ENCODE measurements at places on chromosomes 11 and 22.

GRCh38 chr22:35071784-35072183 lies 5.8 kb downstream of the ISX start:
- DNase-seq, result no peak

GRCh38 chr11:78940500-78941225 lies 366.0 kb upstream of the NARS2 start:
- DNase-seq, result no peak

DNA sequence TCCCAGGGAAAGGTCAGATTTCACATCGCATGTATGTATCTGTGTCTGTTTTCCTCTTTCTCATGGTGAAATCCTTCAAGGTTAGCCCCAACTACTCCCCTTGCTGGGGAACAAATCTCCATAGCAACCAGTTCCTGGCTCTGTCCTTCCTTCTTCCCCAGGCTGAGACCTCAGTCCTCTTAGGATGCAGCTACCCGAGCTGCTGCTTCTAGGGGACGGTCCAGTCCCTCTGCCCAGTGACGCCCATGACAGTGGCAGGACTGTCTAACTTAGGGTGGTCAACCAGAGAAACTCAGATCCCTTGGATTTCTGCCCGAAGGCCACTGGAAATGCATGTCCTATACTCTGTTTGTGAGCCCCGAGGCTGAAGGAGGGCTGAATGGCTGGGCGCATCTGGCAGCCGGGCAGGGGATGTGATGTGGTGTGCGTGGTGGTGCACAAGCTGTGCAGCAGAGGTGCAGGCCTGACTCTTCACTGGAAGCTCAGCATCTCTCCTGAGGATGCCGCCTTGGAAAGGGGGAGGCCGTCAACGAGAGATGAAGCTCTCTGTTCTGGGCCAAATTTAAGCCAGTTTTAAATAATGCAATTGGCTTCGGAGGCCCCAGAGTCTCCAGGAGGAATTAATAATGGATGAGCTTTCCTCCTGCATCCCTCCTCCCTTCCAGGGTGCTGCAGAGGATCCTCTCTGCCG lies 118.7 kb upstream of the B3GAT1 start:
- DNase-seq, result no peak

DNA sequence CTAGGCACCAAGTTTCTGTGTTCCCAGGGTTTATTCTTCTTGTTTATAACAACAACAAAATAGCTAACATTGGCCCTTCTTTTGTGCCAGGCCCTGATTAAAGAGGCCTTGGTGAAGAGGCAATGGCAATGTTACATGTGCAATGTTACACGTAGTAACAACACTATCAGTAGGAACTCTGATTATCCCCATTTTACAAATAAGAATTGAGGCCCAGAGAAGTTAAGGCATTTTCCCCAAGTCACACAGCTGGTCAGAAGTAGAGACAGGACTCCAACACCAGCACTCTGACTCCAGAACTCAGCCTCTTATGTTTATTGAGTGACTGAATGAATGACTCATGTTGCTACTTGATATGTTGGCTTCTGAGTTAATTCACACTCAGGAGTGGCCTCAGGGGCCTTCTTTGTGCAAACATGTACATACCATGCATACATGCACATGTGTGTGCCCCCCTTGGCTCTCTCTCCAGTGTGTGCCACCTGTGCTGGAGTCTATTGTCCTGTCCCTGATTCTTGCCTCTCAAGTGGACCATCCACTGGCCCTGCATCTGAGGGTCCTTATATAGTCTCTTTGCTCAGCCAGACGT lies 98.4 kb downstream of the TP53I11 start:
- no peak for DNase-seq

DNA sequence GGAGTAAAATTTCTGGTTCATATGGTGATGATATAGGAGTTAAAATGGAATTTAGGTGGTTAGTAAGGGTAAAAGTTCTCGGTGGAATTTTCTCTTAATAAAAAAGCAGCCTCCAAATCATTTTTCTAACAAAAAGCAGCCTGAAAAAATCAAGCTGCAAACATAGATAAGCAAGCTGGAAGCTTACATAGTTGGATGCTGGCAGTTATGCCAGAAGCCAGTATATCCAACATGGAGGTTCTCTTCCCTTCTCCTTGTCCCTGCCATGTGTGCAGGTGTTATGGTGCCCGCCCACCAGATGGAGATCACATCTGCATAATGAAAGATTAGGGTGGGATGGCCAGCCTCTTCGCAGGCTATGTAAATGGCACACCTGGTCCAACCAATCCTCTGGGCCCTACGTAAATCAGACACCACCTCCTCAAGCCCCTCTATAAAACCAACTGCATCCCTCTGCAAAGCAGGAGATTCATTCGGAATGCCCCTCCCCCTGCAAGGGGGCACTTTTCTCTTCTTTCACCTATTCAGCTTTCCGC lies 22.4 kb downstream of the PIWIL3 start:
- no peak for DNase-seq

GRCh38 chr11:76752321-76753143 lies 30.6 kb upstream of the TSKU start:
- DNase-seq, result no peak

GRCh38 chr11:102780491-102780918 lies at the start of gene MMP10:
Gene MMP10, minus strand, starts transcription at chr11:102780628. Its CDS starts 37 bp downstream, at chr11:102780591.
- no peak for DNase-seq

GRCh38 chr11:17743026-17743807 lies 8.6 kb downstream of the KCNC1 start:
- no peak for DNase-seq

GRCh38 chr22:17780116-17780740 lies 6.0 kb upstream of the BID start:
- DNase-seq, result no peak

DNA sequence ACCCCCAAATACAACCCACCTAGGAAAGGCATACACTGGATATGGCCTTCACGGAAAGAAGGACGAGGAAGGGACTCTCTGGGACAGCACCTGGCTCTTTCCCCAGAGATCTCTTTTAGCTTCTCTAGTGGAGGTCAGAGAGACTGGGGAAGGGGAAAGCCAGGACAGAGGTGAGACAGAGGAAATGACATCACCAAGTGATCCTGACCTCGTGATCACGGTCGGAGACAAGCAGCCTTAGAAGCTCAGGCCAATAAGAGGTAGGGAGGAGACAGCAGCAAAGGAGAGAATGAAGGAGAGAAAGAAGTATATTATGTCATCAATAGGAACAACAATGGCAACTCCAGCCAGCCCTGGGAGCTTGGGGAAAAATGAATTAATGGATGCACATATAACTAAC lies 15.4 kb upstream of the TMPRSS13 start:
- DNase-seq, result no peak

DNA sequence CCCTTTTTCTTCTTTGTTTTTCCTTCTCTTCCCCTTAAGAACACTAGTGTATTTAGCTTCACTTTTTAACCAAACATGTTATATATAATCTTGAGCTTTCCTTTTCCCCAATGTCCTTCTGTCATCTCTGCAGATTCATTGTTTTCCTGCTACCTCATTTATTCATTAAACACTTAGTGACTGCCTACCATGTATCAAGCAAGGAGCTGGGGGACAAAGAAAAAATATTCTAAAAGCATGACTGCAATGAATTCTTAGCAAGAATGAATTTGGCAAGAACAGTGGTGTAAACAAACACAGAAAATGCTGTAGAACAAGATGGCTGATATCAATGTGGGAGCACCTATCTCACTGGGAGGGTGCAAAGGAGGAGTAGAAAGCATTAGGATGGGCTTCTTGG lies 247.0 kb upstream of the CCDC90B start:
- no peak for DNase-seq

GRCh38 chr11:23988381-23989006 lies 508.4 kb upstream of the LUZP2 start:
- DNase-seq, result no peak

DNA sequence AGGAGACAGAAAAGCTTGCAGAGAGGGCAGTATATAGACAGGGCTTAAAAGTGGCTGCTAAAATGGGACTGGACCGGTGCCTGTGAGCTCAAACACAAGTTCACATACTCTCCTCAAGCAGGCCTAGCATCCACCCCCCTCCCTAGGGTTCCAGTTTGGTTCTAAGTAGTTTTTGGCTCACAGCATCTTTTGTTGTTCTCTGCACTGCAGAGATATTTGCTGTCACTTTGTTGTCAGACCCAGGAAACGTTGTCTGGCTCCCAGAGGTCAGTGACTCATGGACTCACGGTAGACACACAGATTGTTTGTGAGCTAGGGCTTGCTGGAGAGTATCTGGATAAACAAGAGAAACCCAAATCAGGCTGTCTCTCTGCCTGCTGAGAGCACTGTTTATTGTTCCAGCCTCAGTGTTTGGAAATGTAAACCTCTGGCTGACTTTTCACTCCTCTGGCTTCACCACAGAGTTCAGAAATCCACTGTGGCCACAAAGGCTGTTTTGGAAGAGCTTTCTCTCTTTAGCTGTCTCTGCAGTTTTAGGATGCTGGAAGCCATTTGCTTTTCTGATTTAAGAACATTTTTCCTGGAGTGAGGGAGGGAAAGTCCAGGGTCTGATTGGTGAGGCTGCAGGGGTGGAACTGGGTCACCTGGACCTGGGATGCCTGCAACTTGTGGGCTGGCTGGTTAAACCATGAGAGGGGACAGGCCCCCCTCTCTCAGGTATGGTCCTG lies 303.7 kb upstream of the PLET1 start:
- DNase-seq, result no peak

- DNase-seq, result no peak
Measured at GRCh38 chr11:26993965-26994457, at the start of gene FIBIN. Gene FIBIN, plus strand, starts transcription at chr11:26994112. Its CDS starts 415 bp downstream, at chr11:26994527.

DNA sequence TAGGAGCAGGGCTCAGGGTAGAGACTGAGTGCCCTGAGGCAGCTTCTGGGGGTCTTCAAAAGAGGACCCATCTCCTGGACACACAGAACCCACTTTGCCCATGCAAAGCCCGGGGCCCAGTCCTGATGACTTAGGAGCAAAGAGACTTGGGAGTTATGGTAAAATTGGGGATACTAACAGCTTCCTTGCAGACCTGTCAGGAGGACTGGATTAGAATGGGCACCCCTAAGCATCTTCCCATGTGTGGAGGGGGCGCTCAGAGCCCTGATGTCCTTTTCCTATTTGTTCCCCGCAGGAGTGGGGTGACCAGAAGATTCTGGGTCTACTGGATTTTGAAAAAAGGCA lies 100.0 kb downstream of the WNT7B start:
- DNase-seq, result no peak

- no peak for DNase-seq
Measured at GRCh38 chr22:35589071-35589755, 27.9 kb downstream of the MB start.

DNA sequence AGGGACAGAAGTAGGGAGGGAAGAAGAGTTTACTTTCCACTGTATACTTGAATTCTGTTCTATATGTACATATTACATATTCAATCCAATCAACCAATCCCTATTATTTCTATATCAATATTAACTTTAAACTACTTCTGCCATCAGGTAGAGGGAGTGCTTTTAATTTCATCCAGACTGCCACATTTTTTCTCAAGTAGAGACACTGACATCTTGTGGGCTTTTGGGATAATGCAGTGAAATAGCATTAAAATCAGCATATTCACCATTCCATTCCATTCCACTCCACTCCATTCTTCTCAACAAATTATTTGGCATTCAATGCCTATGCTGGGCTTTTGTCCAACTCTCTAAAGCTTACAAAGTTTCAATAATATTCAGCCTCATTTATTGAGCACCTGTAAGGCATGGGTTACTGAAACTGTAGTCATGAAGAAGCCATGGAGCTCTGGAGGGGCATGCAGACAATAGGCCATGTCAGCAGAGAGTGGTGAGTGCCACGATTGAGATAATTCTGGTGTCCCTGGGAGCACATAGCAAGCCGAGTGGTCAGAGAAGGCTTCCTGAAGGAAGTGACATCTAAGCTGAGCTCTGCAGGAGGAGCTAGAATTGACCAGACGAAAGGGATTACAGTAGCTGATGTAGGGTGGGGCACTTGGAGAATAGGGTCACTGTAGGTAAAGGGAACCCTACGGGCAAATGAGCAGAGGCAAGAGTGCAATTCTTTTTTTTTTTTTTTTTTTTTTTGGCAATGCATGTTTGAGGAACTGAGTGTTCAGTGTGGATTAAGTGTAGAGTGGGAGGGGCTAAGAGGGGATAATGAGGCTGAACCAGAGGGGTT lies 12.8 kb upstream of the CLPB start:
- no peak for DNase-seq

- DNase-seq, result no peak
Measured at GRCh38 chr11:10017911-10018310, 276.1 kb downstream of the SBF2 start.

GRCh38 chr11:106974831-106975230 lies 43.4 kb downstream of the GUCY1A2 start:
- no peak for DNase-seq

GRCh38 chr11:90204407-90204806 lies 18.4 kb downstream of the CHORDC1 start:
- no peak for DNase-seq

DNA sequence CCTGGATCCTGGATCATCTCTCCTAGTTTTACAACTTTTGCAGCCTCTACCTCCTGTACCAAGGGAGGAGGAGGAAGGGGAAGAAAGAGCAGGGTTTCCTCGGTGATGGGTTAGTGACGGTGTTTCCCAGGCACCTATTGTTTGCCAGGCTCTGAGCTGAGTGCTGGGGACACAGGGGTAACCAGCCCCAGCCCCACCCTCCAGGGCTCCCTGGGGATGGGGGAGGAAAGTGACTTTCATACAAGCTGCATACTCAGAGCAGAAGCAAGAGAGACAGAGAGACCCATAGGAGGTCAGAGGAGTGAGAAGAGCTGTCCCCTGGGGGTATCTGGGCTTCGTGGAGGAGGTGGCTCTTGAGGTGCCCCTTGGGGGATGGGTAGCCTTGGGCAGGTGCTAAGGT lies 89.4 kb upstream of the THY1 start:
- DNase-seq, result peak; percentile 52

- DNase-seq, result no peak
Measured at GRCh38 chr22:30602049-30602448, 4.9 kb upstream of the TCN2 start.

GRCh38 chr11:50278756-50279155 lies 246.1 kb downstream of the OR4C45 start:
- no peak for DNase-seq

DNA sequence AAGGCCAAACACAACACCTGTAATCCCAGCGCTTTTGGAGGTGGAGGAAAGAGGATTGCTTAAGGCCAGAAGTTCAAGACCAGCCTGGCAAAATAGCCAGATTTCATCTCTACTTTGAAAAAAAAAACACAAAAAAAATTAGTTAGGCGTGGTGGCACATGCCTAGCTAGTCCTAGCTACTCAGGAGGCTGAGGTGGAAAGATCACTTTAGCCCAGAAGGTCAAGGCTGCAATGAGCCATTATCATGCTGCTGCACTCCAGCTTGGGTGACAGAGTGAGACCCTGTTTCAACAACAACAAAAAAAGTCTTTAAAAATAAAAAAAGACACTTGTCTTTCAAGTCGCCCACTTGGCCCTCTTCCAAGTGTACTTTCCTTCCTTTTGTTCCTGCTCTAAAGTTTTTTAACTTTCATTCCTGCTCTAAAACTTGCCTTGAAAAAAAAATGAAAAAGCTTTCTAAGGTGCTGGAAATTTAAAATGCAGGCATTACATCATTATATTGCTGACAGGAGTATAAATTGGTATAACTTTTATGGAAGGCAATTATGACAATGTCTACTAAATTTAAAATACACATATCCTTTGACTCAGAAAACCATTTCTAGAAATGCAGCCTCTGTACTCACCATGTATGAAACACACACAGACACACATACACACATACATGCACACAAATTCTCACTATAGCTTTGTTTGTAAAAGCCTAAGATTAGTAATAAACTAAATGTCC lies 12.7 kb downstream of the LIPT2 start:
- no peak for DNase-seq

GRCh38 chr11:56910785-56911184 lies 77.9 kb upstream of the OR5AK2 start:
- DNase-seq, result no peak
